ENCODE measurements at places on chromosomes 13 and 19.

DNA sequence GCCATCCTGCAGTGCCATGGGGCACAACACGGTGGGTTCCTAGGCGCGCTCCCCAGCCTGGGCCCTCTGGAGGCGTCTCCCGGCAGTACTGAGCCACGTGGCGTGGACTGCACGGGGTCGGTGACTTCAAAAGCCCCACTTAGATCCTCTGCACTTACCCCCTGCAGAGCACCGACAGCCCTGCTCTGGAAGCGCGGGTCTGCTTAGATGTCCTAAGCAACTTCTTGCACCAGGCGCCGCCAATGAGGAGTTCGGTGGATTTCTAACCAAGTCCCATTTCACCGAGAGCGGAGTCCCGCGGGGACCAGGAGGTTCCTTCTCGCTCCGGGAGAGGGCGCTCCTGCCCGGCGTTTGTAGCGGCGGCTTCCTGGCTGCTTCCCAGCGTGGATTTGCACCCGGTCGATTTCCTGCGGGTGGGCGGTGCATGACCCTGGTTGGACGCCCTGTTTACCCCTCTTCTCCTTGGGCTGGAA, 25.2 kb upstream of the ZNF845 start:
- DNase-seq: no peak

DNA sequence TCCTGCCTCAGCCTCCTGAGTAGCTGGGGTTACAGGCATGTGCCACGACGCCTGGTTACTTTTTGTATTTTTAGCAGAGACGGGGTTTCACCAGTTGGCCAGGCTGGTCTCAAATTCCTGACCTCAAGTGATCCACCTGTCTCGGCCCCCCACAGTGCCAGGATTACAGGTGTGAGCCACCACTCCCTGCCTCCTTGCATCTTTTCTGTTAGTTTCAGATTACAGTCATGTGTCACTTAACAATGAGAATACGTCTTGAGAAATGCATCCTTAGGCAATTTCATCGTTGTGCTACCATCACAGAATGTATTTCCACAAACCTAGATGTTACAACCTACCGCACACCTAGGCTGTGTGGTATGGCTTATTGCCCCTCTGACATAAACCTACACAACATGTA, 180.4 kb downstream of the TM9SF2 start:
- no peak for DNase-seq

DNA sequence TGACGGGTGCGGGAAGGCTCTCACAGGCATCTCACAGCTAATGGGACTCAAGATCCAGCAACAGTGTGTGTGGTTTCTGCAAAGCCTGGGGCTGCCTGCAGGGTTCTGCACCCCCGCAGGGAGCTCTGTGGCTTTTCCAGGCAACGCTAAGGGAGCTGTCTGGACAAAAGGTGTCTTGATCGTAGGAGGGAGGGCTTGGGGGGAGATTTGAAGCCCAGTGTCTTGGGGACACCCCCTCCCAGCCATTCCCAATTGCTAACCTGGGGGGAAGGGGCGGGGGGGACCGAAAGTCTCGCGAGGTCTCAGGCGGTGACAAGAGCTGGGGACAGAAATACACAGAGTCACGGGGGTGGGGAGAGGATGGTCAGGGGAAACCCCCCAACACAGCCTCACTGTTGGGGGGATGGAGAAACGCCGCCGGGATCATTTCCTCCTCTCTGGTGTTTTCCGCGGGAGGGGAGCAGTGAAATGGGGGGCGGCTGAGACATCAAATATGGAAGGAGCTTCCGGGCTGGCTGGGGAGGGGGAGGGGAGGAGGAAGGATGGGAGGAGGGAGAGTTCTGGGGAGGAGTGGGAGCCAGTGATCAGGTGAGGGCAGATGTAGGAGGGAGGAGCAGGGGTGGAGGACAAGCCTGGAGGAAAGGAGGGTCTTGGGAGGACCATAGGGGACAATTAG, 13.3 kb downstream of the KCNC3 start:
- DNase-seq: no peak

DNA sequence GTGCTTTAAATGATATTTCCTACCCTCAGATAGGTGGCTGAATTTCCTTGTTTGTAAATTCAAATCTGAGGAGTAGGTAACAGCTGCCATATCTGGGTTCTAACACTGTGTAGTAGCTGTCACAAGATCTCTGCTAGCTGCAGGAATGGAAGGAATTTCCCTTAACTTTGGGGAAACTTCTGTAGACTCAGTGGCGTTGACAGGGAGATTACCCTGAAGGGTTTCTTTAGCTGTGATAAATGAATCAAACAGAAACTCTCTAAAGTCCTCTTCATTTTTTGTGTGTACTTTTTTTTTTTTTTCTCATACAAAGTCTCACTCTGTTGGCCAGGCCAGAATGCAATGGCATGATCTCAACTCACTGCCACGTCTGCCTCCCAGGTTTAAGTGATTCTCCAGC, 5.3 kb upstream of the EPSTI1 start:
- DNase-seq: no peak

GRCh38 chr19:33348301-33349010, 25.1 kb upstream of the CEBPG start:
- DNase-seq: no peak

GRCh38 chr13:73803997-73804396, 330.2 kb downstream of the KLF12 start:
- no peak for DNase-seq

- no peak for DNase-seq
Measured at GRCh38 chr13:95455782-95456181, 96.7 kb upstream of the CLDN10 start.

- no peak for DNase-seq
Measured at GRCh38 chr19:51386882-51387520, 773 bp downstream of the LIM2 start.

DNA sequence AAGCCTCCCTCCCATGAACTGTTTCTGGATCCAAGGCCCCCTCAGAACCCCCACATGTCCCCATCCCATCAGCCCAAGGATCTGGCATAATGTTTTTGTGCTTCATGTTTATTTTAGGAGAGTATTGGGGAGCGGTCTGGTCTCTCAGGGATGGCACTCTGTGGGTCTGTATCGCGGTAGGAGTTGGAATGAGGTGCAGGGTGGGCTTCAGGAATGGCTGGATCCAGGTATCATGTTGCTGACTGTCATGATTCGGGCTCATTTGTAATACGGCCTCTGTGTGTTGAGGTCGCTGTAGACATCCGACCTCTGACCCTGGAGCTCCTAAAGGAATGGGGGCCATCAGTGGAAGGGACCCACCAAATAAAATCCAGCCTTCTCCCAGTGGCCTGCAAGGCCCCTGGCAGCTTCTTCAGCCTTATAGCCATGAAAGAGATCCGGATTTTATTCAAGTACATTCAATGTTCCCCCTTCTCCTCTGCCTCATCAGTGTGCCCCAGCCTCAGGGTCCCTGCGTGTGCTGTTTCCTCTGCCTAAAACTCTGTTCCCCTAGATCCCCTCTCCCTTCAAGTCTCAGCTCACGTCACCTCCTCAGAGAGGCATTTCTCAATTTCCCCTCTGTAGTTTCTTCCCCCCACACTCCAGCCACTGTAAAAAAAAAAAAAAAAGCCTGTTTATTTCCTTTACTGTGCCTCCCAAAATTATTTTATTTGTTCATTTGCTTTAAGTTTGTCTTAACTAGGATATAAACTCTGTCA, 2.2 kb downstream of the HCST start:
- DNase-seq: no peak

Data from naive thymus-derived CD8-positive, alpha-beta T cell (primary cell).